Uterine smooth muscle cell (primary cell): ENCODE measurements at places on chromosomes 6 and 20. TPM values are rescaled to one million over a fixed set of nuclear protein-coding genes. Genes with fewer than 3 reads are reported as not detected.

The TCP11 gene
- total RNA-seq: 0.25 and 0.66 TPM in 2 replicates

The KIF13A gene
- total RNA-seq: 78.9 and 96.1 TPM in 2 replicates

The LPIN3 gene
- 5.0 and 5.5 TPM in 2 replicates for total RNA-seq

The AIF1 gene
- not detected in 2 replicates for total RNA-seq

The HSPA12B gene
- 0.11 and 0.12 TPM in 2 replicates for total RNA-seq

The ZBTB2 gene
- total RNA-seq: 7.5 and 9.3 TPM in 2 replicates

The GNAS-AS1 gene
- 0.87 and 1.00 TPM in 2 replicates for total RNA-seq

The NT5E gene
- 524 and 527 TPM in 2 replicates for total RNA-seq

The DEFB112 gene
- total RNA-seq: not detected in 2 replicates

The CST11 gene
- total RNA-seq: not detected in 2 replicates

The OPRM1 gene
- not detected in 2 replicates for total RNA-seq

The ARFGEF3 gene
- 0.55 and 1.7 TPM in 2 replicates for total RNA-seq

The IMPG1 gene
- total RNA-seq: 0.37 TPM in 1 of 2 replicates, not detected in the other

The MATN4 gene
- 0.11 TPM in 1 of 2 replicates, not detected in the other for total RNA-seq

The OOEP gene
- not detected in 2 replicates for total RNA-seq

The LRRC73 gene
- total RNA-seq: 0.44 and 0.62 TPM in 2 replicates

The HDGFL1 gene
- not detected in 2 replicates for total RNA-seq

The ZNF165 gene
- 0.25 and 0.77 TPM in 2 replicates for total RNA-seq

The KPNA5 gene
- total RNA-seq: 12.4 and 15.6 TPM in 2 replicates

The DZANK1 gene
- total RNA-seq: 1.1 and 1.5 TPM in 2 replicates

The GHRH gene
- not detected in 2 replicates for total RNA-seq

The SIRPD gene
- not detected in 2 replicates for total RNA-seq

The ABRACL gene
- 31.6 and 44.9 TPM in 2 replicates for total RNA-seq

The MEI4 gene
- not detected in 2 replicates for total RNA-seq

The OGFRL1 gene
- total RNA-seq: 11.0 and 11.5 TPM in 2 replicates

The DEFB127 gene
- total RNA-seq: not detected in 2 replicates

The SLC35D3 gene
- under 0.01 TPM in 1 of 2 replicates, not detected in the other for total RNA-seq

The SLPI gene
- total RNA-seq: not detected in 2 replicates

The WTAP gene
- 102 and 115 TPM in 2 replicates for total RNA-seq

The COL10A1 gene
- 0.37 and 2.5 TPM in 2 replicates for total RNA-seq

The CALHM4 gene
- total RNA-seq: not detected in 2 replicates

The PCMT1 gene
- 128 and 272 TPM in 2 replicates for total RNA-seq

The HLA-DOA gene
- not detected in 2 replicates for total RNA-seq

The PTCHD4 gene
- 0.33 and 1.5 TPM in 2 replicates for total RNA-seq

The IRF4 gene
- under 0.01 TPM in 2 replicates for total RNA-seq

The SNRPB gene
- 150 and 345 TPM in 2 replicates for total RNA-seq

The VSX1 gene
- not detected in 2 replicates for total RNA-seq
